ENCODE measurements at places on chromosomes 7 and 10.
A peak's percentile ranks its signal among the peaks of the same experiment; 100 is the strongest.

GRCh38 chr7:82194016-82194643 lies 249.4 kb downstream of the CACNA2D1 start:
- no peak for DNase-seq

- no peak for DNase-seq
Measured at GRCh38 chr7:14841869-14842268, 60.7 kb downstream of the DGKB start.

DNA sequence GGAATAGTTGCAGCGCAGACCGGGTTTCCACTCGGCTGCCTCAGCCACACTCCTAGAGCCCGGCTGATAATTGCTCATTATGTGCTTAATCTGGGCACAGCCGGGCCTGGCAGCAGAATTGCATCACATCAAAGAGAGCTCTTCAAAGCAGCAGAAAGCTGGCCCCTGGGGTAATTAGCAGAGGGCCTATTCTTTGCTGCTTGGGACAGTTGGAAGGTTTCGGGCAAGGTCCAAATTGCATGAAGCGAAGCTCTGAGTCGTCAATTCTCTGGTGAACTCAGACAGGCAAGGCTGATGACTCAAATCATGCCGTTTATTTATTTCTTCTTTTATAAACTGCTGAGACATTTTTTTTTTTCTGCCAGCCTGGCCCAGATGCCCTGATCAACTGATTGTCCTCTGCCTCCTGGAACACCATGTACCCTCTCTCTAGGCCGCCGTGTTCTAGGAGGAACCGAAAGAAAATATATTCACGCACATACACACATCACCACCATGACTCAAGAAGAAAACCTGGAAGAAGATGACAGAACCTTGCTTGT lies 242.2 kb downstream of the RAB11FIP2 start:
- DNase-seq: peak; percentile 68

GRCh38 chr10:65348637-65349036 lies 1577.2 kb upstream of the LRRTM3 start:
- DNase-seq: no peak

DNA sequence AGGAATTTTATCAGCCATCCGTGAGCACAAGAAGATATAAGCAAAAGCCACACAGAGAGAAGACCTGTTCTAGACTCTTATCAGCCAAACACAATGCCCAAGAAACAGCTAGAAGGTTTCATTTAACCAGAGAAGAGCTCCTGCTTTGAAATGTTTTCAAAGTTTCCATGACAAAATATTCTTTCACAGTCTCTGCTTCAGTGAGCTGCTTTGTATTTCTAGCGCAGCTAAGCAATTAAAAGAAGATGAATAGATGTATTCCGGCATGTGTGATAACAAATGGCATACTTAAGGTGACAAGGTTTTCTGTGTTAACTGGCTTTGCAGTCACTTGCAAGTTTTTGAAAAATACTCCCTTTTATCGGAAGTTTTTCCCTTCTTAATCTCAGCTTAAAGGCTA lies 78.9 kb upstream of the NXPH1 start:
- no peak for DNase-seq

DNA sequence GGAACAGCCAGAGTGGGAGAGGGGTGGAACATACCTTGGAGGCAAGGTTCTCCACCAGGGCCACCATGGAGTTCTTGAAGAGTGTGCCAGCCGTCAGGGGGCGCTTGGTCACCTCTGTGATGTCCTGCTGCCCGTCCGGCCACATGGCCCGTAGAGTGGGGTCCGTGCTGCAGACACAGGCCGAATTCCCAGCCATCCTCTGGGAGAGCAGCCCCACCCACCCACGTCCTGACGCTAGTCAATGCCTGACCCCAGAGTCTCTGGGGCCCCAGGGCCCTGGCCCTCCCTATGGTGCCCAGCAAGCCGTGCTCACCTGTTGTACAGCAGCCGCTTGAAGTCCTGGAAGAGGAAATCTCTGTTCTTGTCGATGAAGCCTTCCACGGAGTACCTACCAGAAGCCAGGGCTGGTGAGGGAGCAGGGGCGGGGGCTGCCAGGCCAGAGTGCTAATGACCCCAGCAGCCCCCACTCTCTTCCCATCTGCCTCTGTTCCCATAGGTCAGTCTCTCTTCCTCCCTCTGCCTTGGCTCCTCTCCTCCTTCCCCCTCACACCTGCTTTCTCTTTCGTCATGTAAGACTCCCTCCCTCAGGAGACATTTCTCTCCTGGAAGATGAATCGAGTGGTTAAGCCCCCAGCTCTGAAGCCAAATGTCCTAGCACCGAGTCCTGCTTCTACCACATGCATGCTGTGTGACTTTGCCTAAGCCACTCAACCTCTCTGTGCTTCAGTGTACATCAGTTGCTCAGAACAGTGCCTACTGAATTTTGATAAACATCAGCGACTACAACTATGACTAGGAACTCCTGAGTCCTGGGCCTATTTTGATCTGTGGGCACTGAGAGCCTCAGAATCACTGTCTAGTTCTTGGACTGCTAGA lies 11.0 kb downstream of the MYO1G start:
- peak; percentile 29 for DNase-seq

DNA sequence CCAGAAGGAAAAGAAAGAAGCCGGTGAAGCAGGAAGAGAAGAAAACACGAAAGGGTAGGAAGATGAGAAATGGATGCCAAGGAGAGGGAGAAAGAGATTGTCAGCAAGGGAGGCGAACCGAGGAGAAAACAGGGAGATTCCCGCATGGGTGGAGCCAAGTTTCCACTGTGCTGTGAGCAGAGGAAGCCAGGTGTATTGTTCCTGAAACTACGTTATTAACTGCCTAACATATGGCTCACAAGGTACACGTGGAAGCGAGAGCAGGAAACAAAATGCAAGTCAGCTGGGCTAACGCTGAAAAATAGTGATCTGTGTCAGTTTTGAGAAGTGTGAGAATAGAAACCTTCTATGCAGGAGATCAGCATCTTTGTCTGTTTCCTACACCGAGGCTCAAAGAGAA lies 20.4 kb upstream of the HIPK2 start:
- no peak for DNase-seq

- no peak for DNase-seq
Measured at GRCh38 chr7:120841608-120842007, 16.3 kb downstream of the TSPAN12 start.

- DNase-seq: no peak
Measured at GRCh38 chr10:121928528-121928884, 675 bp upstream of the ATE1 start.

GRCh38 chr7:16028103-16028502 lies 341.6 kb upstream of the MEOX2 start:
- no peak for DNase-seq

DNA sequence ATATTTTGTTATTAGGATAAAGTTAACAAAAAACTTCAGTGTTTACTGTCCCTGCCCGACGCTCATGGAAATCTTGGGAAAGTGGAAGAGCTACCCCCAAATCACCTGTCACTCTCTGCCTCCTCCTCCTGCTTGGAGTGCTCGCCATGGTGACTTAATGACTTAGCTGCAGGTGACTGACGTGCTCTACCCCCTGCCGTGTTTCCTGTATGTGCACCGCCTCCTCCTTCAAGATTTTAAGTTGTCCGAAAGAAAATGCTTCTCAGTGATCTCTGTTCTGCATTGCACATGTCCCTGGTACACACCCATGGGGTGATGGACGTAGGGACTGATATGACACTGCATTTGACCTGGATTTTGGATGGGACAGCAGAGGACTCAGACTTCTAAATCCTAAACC lies 338.8 kb upstream of the SHH start:
- no peak for DNase-seq

- no peak for DNase-seq
Measured at GRCh38 chr7:149865437-149865836, 8.3 kb upstream of the ATP6V0E2 start.

GRCh38 chr7:67462781-67463191 lies 466.2 kb downstream of the TYW1 start:
- DNase-seq: peak; percentile 55

DNA sequence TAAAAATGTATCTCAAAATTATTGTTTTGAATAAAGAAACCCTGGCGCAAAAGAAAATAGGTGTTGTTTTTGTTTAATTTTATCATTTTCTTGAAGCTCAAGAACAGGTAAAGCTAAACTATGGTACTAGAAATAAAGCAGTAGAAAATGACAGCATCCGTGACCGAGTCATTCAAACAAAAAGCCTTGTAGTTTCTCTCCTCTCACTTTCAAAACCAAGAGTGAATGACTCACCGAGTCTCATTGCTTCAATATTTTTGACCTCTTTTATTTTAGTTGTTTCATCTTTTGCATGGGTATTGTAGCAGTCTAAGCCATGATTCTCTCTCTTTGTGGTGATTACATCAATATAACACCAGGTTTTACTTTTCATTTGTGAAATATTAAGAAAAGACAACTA lies 396.5 kb downstream of the POM121L12 start:
- DNase-seq: no peak

GRCh38 chr10:93799155-93799708 lies 41.5 kb downstream of the LGI1 start:
- DNase-seq: no peak

- no peak for DNase-seq
Measured at GRCh38 chr10:19195698-19196097, 147.1 kb downstream of the MALRD1 start.

DNA sequence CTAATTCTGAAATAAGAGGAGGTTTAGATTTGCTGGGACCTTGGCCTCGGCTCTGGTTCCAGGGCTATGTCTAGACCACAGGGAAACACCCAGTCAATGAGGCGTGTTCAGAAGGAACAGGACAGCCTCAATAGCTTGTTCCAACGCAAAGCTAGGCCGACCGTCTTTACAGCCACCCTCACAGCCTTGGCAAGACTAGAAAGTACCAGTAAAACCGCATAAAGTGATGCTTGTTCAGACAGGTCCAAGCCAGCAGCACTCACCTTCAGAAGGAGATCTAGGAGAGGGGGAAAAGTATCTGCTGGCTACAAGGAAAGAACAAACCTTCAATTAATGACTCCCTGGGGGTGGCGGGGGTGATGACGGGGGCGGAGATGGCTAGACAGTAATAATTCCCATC lies 50.1 kb upstream of the LMTK2 start:
- no peak for DNase-seq

- DNase-seq: no peak
Measured at GRCh38 chr10:102368077-102368476, 27.4 kb upstream of the NFKB2 start.

- DNase-seq: no peak
Measured at GRCh38 chr7:102978284-102978683, 65.5 kb downstream of the LRRC17 start.

GRCh38 chr7:40800771-40801170 lies 666.0 kb downstream of the SUGCT start:
- DNase-seq: no peak

DNA sequence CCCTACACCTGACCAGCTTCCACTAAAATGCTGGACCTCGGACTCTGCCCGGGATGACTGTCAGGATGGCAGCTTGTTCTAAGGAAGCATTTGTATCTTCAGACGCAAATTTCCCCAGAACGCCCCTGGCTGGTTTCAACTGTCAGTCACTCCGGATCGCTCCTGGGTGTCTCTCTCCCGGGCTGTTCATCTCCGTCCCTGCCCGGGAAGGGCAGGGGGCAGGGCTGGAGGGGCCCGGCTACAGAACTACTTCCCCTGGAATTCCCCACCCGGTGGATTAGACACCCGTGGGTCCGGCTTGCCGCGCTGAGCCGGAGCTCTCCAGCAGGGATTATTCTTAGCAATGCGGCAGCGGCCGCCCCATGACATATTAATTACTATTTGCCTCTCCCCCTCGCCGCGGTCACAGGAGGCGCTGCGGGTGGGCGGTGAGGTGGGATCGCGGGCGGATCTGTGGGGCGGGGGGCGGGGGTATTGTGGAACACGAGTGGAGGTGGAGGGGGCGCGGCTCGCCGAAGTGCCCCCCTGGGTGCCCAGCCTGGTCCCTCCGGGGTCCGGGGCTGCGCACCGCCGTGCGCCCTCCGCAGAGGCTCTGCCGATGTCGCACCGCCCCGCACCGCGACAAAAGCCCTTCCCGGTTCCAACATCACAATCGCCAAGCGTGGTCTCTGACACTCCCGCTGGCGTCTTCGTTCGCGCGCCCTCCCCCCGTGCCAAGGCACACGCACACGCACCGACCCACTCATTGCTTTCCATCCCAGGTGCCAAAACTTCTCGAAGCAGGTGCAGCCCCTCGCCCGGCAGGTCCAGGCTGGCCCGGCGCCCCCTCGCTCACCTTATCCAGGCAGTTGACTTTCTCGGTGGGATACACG lies 276.1 kb upstream of the NEBL start:
- peak; percentile 66 for DNase-seq

DNA sequence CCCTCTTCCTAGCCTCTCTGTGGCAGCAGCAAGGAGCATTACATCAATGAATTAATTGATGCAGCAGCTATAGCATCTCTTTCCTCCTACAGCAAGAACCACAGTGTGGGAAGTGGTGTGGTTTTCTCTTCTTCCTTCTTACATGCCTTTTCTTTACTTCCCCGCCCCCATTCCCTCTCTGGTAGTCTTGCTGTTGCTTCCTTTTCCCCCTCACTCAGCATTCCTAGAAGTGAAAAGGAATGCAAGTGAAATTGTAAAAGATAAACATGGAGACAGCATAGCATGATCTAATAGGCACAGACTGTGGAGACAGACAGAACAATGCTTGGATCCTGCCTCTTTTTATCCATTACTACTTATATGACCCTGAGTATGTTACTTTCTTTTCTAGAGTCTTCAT lies 370.5 kb upstream of the BMPER start:
- DNase-seq: no peak

- DNase-seq: peak; percentile 16
Measured at GRCh38 chr7:151152643-151153513, 14.6 kb downstream of the GBX1 start.

DNA sequence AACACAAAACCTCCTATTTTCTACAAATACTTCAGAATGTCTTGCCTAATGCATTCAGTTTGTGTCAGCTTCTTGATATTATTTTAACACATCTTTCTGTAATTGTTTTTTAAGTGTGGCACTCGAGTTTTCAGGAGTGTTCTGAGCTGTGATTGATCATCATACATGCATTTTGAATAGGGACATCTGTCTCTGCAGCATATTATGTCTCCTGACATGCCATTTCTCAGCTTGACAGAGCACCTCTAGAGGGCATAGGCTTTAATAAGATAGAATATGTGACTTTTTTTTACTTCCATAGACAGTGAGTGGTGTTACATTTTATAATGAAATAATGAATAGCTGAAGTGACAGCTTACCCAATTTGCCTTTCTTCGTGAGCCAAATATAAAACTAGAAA lies 219.2 kb upstream of the HDAC9 start:
- no peak for DNase-seq

DNA sequence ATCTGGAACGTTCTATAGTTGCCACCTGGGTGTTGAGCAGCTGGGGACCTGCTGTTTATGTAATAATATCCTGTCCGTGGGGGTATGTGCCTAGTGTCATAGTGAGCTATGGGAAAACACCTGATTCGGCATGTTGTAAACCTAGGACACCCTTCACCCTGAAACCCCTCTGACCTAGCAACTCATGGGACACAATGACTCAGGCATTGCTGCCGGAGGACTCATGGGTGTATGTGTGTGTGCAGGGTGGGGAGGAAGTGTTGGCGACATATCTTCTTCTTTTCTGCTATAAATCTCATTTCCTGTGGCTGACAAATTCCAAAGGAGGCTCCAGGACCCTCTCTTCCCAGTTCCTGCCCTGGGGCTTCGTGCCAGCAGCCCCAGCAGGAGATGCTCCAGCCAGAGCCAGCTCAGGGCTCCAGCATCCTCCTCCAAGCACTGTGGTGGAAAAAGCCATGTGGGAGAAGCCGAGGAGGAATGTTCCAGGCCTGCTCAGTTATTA lies 77.0 kb upstream of the PODXL start:
- no peak for DNase-seq
